ENCODE measurements at places on chromosomes 13 and 19.

GRCh38 chr13:74246487-74246886, 112.3 kb upstream of the KLF12 start:
- DNase-seq = no peak

- DNase-seq = no peak
Measured at GRCh38 chr13:43046259-43046658, 22.9 kb downstream of the DNAJC15 start.

- DNase-seq = no peak
Measured at GRCh38 chr13:27293873-27294515, 23.4 kb downstream of the RASL11A start.

DNA sequence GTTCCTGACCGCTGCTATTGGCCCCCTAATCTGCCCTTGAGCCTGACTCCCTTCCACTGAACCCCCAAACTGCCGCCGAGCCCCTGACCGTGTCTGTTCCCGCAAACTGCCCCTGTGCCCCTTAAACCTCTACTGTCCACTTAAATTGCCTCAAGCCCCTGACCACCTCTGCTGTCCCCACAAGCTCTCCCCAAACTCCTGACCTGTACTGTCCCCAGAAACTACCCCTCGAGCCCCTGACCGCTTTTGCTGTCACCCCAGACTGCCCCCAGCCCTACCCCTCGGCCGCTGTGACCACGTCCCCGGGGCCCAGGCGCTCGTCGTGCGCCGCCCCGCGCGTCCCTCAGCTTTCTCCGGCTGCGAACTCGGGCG, 382 bp downstream of the ZNF77 start:
- DNase-seq = no peak

DNA sequence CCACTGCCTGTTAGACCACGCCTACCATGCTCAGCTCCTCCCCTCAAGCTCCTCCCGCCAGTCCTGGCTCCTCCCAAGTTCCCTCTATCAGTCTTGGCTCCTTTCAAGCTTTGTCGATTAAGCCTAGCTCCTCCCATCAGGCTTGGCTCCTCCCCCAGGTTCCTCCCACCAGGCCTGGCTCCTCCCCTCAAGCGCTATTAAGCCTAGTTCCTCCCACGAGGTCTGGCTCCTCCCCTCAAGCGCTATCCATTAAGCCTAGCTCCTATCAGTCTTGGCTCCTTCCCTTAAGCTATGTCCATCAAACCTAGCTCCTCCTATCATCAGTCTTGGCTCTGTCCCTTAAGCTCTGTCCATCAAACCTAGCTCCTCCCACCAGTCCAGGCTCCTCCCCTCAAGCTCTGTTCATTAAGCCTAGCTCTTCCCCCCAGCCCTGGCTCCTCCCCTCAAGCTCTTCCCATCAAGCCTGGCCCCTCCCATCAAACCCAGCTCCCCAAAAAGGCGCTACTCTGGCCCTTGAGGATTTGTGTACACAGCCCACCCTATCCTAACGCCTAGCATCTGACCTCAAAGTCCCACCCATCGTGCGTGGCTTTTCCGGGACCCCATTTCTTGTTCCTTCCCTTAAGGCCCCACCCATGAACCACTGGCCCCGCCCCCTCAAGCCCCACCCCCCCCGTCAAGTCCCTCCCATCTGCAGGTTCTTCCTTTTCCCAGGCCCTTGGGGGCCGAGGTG, 10.0 kb downstream of the CAMSAP3 start:
- no peak for DNase-seq

- DNase-seq = no peak
Measured at GRCh38 chr13:33281951-33282595, 3.5 kb downstream of the STARD13 start.

GRCh38 chr19:19587771-19588170, 30.7 kb downstream of the PBX4 start:
- no peak for DNase-seq

DNA sequence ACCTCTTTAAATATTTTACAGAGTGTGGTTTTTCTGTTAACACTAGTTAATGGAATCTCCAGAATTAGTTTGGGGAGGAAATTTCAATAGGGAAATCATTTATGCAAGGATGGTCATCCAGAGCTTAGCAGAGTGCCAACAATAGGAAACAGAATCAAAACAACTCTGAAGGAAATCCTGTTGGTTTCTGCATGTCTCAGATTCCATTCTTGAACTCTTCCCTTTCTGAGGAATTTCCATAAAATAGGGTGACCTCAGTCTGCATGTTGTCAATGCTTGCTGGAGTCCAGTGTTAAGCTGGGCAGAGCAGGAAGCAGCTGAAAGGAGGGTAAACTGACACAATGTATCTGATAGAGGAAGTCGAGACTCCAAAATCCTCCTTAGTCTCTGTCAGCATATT, 16.9 kb downstream of the CBY2 start:
- no peak for DNase-seq

DNA sequence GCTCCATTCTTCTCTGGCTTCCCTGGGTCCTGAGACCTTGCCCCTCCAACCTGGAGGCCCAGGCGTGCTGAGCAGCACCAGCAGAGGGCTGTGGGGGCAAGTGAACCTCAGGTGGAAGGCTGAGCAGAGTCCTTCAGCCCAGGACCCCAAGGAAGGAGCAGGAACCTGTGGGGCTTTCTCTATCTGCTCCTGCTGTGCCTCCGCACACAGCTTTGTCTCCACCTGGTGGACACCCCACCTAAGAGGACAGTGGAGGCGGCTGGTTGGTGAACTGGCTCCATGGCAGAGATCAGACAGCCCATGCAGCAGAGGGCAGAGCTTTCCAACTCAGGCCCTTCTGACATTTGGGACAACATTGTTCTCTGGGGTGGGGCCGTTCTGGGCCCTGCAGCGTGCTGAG, 19.7 kb downstream of the ZFR2 start:
- no peak for DNase-seq

GRCh38 chr19:48989701-48990291, 3.3 kb downstream of the GYS1 start:
- DNase-seq = no peak

DNA sequence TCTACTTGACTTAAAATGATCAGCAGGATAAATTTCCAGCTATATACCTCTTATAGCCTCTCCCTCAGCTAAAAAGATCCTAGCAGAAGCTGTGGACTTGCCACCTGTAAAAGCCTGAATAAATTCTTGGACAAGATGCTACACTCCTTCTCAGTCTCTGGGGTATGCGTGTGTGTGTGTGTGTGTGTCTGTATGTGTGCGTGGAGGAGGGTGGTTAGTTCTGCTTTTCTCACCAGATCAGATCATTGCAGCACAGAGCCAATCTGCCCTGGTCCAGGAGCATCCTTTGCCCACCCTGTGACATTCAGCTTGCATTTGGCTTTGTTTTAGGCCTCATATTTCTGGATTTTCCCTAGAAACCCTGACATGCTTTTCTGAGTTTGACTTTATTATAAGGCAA, 438.3 kb downstream of the RFC3 start:
- no peak for DNase-seq

DNA sequence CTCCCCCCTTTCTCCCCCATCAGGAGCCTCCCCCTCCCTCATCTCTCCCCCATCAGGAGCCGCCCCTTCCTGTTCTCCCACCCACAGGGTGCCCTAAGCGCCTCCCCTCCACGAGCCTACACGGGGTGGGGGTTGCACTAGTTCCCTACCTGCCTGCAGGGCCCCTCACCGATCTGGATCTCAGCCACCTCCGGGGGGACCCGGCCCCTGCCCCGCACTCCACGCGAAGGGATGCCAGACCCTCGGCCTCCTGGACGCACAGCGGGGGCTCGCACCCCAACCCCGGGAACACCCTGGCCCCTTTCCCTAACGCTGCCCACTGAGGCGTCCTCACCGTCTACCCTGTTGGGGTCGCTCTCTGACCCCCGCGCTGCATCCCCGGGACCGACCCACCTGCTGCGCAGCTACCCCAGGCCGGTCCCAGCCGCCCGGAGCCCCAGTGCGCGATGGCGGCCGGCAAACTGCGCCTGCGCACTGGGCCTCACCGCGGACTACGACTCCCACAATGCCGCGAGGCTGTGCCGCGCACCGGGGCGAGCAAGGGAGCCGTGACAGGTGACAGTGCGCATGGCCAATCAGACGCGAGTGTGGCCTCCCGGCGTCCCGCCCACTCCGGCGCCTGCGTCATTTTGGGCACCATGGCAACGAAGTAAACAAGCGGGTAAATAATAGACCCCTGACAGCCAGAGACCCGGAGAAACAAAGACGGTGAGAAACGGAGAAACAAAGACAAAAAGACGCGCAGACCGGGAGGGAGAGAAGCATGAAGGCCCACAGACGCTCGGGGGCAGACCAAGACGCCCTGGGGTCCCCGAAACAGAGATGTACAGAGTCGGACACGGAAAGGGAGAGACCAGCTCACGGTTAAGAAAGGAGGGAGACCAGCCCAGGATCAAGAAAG, at the start of gene ZSCAN18:
Gene ZSCAN18, minus strand, starts transcription at position 451 of the 901 bp plus-strand sequence. CDS start 7,964 bp downstream, outside the sequence.
- no peak for DNase-seq
